CD14-positive monocyte (primary cell): ENCODE measurements at places on chromosomes 7 and 10. TPM values are rescaled to one million over a fixed set of nuclear protein-coding genes. Genes with fewer than 3 reads are reported as not detected.

GRCh38 chr10:125160856-125161706, 718 bp upstream of the CTBP2 start:
- H3K27me3 ChIP-seq: no peaks in the 10 kb centered on the region
- H3K27ac ChIP-seq: peak overlapping the region; percentile 74
- H3K36me3 ChIP-seq: no peaks in the 10 kb centered on the region
- peak overlapping the region; percentile 80 for H3K4me3 ChIP-seq

DNA sequence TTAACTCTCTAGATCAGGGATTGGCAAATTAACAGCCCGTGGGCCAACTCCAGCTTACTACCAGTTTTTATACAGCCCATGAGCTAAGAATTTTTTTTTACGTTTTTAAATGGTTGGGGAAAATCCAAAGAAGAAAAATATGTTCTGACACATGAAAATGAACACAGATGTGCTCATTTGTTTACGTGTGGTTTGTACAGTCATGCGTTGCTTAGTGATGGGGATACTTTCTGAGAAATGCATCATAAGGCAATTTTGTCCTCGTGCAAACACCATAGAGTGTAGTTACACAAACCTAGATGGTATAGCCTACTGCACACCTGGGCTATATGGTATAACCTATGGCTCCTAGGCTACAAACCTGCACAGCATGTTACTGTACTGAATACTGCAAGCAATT, 8.3 kb upstream of the SMKR1 start:
- H3K4me3 ChIP-seq: no peak overlapping the region
- no peaks in the 10 kb centered on the region for H3K4me1 ChIP-seq
- H3K36me3 ChIP-seq: no peaks in the 10 kb centered on the region
- no peak overlapping the region for H3K27ac ChIP-seq
- peak; percentile 7 for DNase-seq

GRCh38 chr10:31549896-31550295, 230.9 kb downstream of the ZEB1 start:
- DNase-seq: peak; percentile 63
- H3K4me1 ChIP-seq: peaks cover 12% of the 10 kb centered on the region
- H3K4me3 ChIP-seq: no peak overlapping the region
- H3K36me3 ChIP-seq: no peaks in the 10 kb centered on the region
- no peaks in the 10 kb centered on the region for H3K27me3 ChIP-seq

- H3K4me1 ChIP-seq: no peaks in the 10 kb centered on the region
- H3K27me3 ChIP-seq: no peaks in the 10 kb centered on the region
- H3K36me3 ChIP-seq: no peaks in the 10 kb centered on the region
- no peak overlapping the region for H3K27ac ChIP-seq
- DNase-seq: no peak
- no peak overlapping the region for H3K4me3 ChIP-seq
Observed at GRCh38 chr7:154627646-154628290, 375.2 kb downstream of the PAXIP1 start.

DNA sequence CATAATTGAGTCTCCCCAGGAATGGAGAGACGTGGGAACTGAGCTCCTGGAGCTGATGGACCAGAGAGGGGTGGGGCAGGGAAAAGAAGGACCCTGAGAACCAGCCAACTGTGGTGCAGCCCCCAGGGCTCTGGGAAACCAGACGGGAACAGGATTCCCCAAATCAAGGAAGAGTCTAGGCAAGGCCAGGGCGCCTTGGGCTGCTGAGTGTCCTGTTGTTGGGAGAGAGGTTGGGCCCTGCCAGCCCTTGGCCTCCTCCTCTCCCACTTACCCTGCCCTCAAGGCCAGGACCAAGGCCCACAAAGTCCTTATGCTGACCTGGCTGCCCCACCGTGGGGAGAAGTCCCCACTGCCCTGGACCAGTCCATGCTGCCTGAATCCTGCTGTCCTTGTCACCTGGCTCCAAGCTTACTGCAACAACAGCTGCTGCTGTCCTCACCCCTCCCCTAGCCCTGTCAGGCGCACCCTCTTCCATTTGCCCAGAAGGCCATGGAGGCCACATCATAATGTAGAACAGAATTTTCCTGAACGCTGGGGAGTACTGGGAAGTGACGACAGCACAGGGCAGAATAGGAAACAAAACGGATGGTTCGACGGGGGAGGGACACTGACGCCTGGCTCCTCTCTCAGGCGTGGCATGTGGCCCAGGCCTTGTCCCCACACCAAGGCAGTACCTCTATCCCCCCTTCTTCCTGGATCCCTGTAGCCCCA, 132.9 kb upstream of the ZMIZ1 start:
- H3K4me1 ChIP-seq: peaks cover 16% of the 10 kb centered on the region
- H3K27ac ChIP-seq: no peak overlapping the region
- no peaks in the 10 kb centered on the region for H3K36me3 ChIP-seq
- no peak for DNase-seq
- no peaks in the 10 kb centered on the region for H3K27me3 ChIP-seq

GRCh38 chr10:98088186-98088971, 46.1 kb upstream of the R3HCC1L start:
- peaks cover 35% of the 10 kb centered on the region for H3K27me3 ChIP-seq
- no peak overlapping the region for H3K27ac ChIP-seq
- no peak overlapping the region for H3K4me3 ChIP-seq
- H3K4me1 ChIP-seq: peaks cover 16% of the 10 kb centered on the region
- H3K36me3 ChIP-seq: no peaks in the 10 kb centered on the region

DNA sequence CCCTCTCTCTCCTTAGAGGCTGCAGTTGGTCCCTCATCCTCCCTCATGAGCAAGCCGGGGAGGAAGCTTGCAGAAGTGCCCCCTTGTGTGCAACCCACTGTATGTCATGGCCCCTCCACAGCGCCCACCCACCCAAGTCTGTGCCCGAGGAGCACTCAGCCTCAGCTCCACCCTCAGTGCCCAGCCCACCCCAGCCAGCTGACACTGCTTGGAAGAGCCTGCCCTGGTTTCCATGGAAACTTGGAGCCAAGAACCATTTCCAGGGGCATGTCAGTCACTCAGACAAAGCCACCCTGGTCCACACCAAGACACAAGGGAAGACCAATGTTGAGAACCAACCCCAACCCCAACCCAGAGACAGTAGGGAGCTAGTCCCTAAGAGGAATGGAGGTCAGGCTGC, 79.5 kb downstream of the PAX2 start:
- no peaks in the 10 kb centered on the region for H3K36me3 ChIP-seq
- no peak overlapping the region for H3K27ac ChIP-seq
- peaks cover 77% of the 10 kb centered on the region for H3K27me3 ChIP-seq

DNA sequence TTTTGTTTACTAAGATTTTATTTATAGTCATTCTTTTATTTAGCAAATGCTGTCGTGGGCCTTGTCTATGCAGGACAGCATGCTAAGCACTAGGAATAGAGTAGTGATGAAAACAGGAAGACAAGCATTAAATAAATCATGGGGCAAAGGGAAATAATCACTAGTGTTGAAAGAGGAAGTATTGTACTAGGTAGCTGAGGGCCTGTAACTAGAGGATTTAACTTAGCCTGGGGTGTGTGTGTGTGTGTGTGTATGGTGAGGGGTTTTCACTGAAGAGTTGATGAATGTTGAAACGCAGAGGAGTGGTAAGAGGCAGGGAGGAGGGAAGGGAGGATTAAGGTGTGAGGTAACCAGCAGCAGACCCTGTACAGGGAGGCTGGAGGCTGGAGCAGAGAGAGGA, 446.4 kb downstream of the SDK1 start:
- H3K36me3 ChIP-seq: no peaks in the 10 kb centered on the region
- no peak overlapping the region for H3K27ac ChIP-seq
- no peaks in the 10 kb centered on the region for H3K27me3 ChIP-seq

GRCh38 chr10:98384531-98385133, 30.4 kb downstream of the PYROXD2 start:
- no peaks in the 10 kb centered on the region for H3K36me3 ChIP-seq
- no peak overlapping the region for H3K27ac ChIP-seq
- no peak for DNase-seq
- H3K4me3 ChIP-seq: no peak overlapping the region

DNA sequence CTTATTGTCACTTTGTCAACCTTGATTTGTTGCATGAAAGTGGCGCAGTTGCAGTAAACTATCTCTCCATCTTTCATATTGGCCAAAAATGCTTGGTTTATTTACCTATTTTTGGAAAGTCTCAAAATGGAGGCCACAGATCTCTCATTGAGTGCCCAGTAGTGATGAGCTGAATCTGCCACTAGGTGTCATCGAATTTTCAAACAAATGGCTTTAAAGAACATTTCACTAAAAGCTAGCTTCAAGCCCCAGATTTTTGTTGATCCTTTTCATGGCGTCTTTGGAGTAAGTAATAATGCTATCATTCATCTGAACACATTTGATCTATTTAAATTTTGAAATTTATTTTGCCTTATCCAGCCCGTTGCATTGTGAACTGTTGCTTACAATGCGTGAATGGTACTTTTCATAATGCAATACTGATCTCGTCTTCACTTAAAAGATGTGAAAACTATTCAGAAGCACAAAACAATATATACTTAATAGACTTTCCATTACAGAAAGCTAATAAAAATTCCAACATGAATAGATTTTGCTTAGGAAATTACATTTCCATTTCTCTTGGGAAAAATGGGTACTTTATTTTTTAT, 236.2 kb downstream of the DNAJB9 start:
- no peaks in the 10 kb centered on the region for H3K36me3 ChIP-seq
- no peaks in the 10 kb centered on the region for H3K27me3 ChIP-seq
- DNase-seq: no peak
- no peak overlapping the region for H3K4me3 ChIP-seq

- H3K36me3 ChIP-seq: no peaks in the 10 kb centered on the region
- DNase-seq: no peak
- H3K27ac ChIP-seq: no peak overlapping the region
- no peak overlapping the region for H3K4me3 ChIP-seq
- no peaks in the 10 kb centered on the region for H3K27me3 ChIP-seq
- no peaks in the 10 kb centered on the region for H3K4me1 ChIP-seq
Observed at GRCh38 chr10:48279081-48279751, 4.7 kb upstream of the FRMPD2 start.

GRCh38 chr10:20847512-20847911, 49.6 kb downstream of the NEBL start:
- no peak for DNase-seq
- no peaks in the 10 kb centered on the region for H3K36me3 ChIP-seq
- H3K4me1 ChIP-seq: no peaks in the 10 kb centered on the region
- no peaks in the 10 kb centered on the region for H3K27me3 ChIP-seq
- H3K4me3 ChIP-seq: no peak overlapping the region

- H3K27ac ChIP-seq: peak overlapping the region; percentile 98
- H3K36me3 ChIP-seq: peaks cover 4% of the 10 kb centered on the region
- DNase-seq: peak; percentile 98
- H3K4me1 ChIP-seq: peaks cover 74% of the 10 kb centered on the region
Observed at GRCh38 chr10:123997486-123998196, 95.8 kb downstream of the CHST15 start.

GRCh38 chr10:78934532-78934898, 134.3 kb upstream of the ZMIZ1 start:
- no peaks in the 10 kb centered on the region for H3K27me3 ChIP-seq
- H3K36me3 ChIP-seq: no peaks in the 10 kb centered on the region
- peaks cover 15% of the 10 kb centered on the region for H3K4me1 ChIP-seq
- no peak overlapping the region for H3K27ac ChIP-seq
- DNase-seq: no peak

The UPK3B gene
- polyA plus RNA-seq: not detected

The LDB3 gene
- not detected for polyA plus RNA-seq

The GALNT17 gene
- not detected for polyA plus RNA-seq

The ADAMTS14 gene
- not detected for polyA plus RNA-seq

The MEOX2 gene
- polyA plus RNA-seq: not detected

The SPDYE1 gene
- not detected for polyA plus RNA-seq
